ENCODE measurements at places on chromosomes 1 and 21.

GRCh38 chr1:159261721-159262494, 40.2 kb upstream of the FCER1A start:
- H3K27ac ChIP-seq, result no peak overlapping the region
- no peak overlapping the region for H3K4me3 ChIP-seq
- no peaks in the 10 kb centered on the region for H3K4me1 ChIP-seq

GRCh38 chr1:200862713-200863415, 9.9 kb upstream of the GPR25 start:
- peak overlapping the region; percentile 82 for H3K27ac ChIP-seq
- peak overlapping the region; percentile 53 for H3K4me3 ChIP-seq
- H3K27me3 ChIP-seq, result no peaks in the 10 kb centered on the region
- peak; percentile 24 for DNase-seq
- H3K36me3 ChIP-seq, result peaks cover 3% of the 10 kb centered on the region
- peaks cover 25% of the 10 kb centered on the region for H3K4me1 ChIP-seq

DNA sequence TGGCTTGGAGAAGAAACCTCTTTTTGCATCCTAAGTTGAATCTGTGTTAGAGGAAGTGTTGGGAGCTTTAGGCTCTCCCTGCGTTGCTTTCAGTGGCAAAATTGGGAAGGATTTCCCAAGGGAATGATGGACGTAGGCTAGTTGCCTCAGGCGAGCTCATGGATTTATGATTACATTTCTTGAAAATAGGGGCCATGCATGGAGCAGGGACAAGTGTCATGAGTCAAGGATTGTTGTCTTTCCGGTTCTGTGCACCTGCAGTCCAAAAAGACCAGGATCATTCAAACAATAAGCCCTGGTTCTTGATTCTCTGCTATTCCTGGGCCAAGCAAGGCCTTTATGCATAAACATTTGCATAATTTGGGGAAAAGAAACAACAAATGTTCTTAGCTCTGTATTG, 7.1 kb downstream of the MAN1C1 start:
- no peaks in the 10 kb centered on the region for H3K36me3 ChIP-seq
- H3K4me1 ChIP-seq, result peaks cover 52% of the 10 kb centered on the region
- H3K27ac ChIP-seq, result peak overlapping the region; percentile 4

DNA sequence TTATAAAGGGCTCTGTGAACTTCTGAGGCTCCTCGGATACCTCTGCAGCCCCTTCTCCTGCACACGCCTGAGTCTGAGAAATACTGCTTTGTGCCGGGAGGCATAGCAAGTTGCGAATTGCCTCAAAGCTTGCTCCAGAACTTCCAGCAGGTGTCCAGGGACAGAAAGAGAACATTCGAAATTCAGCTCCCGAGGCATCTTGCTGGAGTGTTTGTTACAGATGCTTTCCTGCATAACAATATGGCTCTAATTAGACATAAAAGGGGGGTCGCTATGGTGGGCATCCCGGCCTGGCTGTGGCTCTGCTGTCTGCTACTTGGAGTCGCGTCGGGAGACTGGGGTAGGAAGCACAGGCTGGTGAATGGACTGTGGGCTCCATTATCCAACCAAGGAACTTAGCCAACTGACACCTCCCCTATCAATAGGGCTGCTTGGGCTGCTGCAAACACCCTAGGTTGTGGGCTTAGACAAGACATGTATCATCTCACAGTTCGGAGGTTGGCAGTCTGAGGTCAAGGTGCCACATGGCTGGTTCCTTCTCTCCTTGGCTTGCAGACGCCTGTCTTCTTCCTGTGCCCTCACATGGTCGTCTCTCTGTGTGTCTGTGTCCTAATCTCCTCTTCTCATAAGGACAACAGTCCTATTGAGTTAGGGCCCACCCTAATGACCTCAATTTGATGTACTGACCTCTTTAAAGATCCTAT, 607.0 kb downstream of the NPHP4 start:
- peaks cover 29% of the 10 kb centered on the region for H3K4me1 ChIP-seq
- no peaks in the 10 kb centered on the region for H3K27me3 ChIP-seq
- DNase-seq, result peak; percentile 18
- H3K36me3 ChIP-seq, result peaks cover 5% of the 10 kb centered on the region
- H3K4me3 ChIP-seq, result no peak overlapping the region
- H3K27ac ChIP-seq, result no peak overlapping the region

DNA sequence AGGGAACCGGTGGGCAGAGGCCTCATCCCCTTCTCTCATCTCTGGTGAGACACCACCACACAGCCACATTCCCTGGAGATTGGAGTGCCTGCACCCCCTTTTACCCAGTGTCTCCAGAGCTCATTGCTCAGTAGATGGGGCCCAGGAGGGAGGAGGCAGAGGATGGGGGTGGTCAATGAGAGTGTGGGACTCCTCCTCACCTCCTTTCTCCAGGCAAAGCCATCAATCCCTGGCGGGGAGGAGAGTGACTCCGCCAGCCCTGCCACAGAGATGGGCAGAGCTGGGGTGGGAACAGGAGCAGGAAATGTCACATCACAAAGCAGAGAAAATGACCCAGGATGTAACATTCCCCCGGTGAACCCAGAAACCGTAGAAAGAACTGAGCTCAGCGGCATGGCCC, 117.2 kb downstream of the MATN1 start:
- H3K27me3 ChIP-seq, result peaks cover 100% of the 10 kb centered on the region
- no peaks in the 10 kb centered on the region for H3K36me3 ChIP-seq
- no peak for DNase-seq
- no peak overlapping the region for H3K27ac ChIP-seq
- H3K4me3 ChIP-seq, result no peak overlapping the region

- peak overlapping the region; percentile 78 for H3K4me3 ChIP-seq
- no peak overlapping the region for H3K27ac ChIP-seq
- peaks cover 2% of the 10 kb centered on the region for H3K36me3 ChIP-seq
- peaks cover 80% of the 10 kb centered on the region for H3K27me3 ChIP-seq
- peaks cover 20% of the 10 kb centered on the region for H3K4me1 ChIP-seq
These were observed 492 bp downstream of the HLX start for GRCh38 chr1:220879509-220880361.

DNA sequence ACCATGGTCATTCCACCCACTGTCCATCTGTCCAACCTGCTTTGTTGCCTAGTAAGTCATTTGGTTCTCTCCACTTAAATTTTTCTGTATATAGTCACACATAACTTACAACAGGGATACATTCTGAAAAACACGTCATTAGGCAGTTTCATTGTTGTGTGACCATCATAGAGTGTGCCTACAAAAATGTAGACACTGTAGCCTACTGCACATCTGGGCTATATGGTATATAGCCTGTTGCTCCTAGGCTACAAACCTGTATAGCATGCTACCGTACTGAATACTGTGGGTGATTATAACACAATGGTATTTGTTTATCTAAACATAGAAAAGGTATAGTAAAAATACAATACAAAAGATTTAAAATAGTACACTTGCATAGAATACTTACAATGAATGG, 10.0 kb upstream of the NPL start:
- DNase-seq, result no peak
- H3K27ac ChIP-seq, result no peak overlapping the region
- peaks cover 4% of the 10 kb centered on the region for H3K27me3 ChIP-seq
- no peaks in the 10 kb centered on the region for H3K36me3 ChIP-seq
- H3K4me3 ChIP-seq, result no peak overlapping the region

DNA sequence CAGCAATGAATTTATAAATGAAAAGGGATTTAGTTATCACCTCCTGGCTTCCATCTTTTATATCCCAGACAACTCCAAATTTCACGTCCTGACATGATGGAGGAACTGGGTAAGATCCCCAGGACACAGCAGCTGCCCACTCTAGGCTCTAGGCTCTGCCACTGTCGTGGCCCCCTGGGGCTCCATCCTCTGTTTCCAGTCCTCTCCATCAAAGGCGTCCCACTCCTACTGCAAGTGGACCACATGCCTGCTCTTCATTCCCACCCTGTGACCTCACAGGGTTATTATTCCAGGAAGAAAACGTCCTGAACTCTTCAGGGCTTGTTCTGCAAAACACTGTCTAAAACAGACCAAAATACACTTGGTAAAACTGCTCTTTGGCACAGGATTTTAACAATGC, 11.9 kb downstream of the URB1 start:
- H3K4me1 ChIP-seq, result peaks cover 4% of the 10 kb centered on the region
- H3K36me3 ChIP-seq, result peaks cover 33% of the 10 kb centered on the region
- no peaks in the 10 kb centered on the region for H3K27me3 ChIP-seq
- no peak overlapping the region for H3K4me3 ChIP-seq
- H3K27ac ChIP-seq, result peak overlapping the region; percentile 78

DNA sequence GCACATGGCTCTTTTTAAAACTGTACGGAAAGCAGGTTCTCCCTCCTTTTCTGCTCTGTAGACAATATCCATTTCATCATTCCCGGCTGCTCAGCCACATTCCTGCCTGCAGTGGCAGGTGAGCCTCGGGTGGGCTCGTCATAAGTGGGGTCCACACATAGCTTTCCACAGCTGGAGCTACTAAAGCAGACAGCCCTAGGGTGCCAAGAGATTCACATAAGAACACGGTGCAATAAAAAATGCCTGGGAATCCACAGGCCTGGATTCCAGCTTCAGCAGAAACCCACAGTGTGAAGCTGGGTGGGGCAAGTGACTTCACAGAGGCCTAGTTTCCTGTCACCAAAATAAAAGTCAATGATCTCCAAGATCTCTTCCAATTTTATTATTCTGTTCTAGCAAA, 96.4 kb downstream of the MIS18A start:
- H3K36me3 ChIP-seq, result no peaks in the 10 kb centered on the region
- peaks cover 47% of the 10 kb centered on the region for H3K27me3 ChIP-seq
- H3K27ac ChIP-seq, result no peak overlapping the region
- H3K4me3 ChIP-seq, result no peak overlapping the region

DNA sequence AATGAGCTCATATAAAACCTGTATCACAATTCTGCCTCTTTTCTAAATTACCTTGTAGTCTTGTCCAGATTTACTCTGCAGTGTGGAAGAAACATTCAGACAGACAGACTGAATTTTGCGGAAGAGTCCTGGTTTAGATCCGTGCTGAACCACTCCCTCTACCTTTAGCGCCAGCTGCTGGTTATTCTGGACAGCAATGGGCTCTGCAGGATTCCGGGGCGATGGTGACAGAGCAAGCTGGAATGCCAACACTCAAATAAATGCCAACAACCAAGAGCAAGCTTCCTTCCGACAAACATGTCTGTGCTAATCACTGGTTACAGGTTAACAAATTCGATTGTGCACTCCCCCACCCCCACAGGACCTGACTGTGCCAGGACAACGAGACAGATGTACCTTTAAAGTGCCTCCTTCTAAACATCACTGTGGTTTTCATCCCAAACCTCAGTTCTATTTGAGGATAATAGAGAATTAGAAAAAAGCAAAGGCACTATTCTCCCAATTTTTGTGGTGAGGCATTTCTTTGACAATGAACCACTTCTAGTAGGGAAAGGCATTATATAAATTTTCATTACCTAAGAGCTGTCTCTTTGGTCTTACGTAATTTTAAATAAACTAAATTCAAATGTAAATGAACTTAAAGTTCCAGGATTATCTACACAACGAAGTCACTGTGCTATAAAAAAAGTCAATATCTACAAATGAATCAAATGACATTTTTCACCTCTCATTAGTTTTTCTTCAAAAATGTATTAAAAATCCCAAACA, 90.4 kb downstream of the INTS7 start:
- no peaks in the 10 kb centered on the region for H3K36me3 ChIP-seq
- H3K4me3 ChIP-seq, result no peak overlapping the region
- peaks cover 2% of the 10 kb centered on the region for H3K4me1 ChIP-seq
- H3K27ac ChIP-seq, result no peak overlapping the region

GRCh38 chr1:184039126-184039525, 1.6 kb upstream of the COLGALT2 start:
- peaks cover 23% of the 10 kb centered on the region for H3K4me1 ChIP-seq
- H3K4me3 ChIP-seq, result no peak overlapping the region
- no peak overlapping the region for H3K27ac ChIP-seq

- H3K27me3 ChIP-seq, result peaks cover 38% of the 10 kb centered on the region
- no peak overlapping the region for H3K27ac ChIP-seq
- no peaks in the 10 kb centered on the region for H3K36me3 ChIP-seq
- H3K4me1 ChIP-seq, result no peaks in the 10 kb centered on the region
- H3K4me3 ChIP-seq, result no peak overlapping the region
- DNase-seq, result no peak
These were observed 323.0 kb downstream of the CAMTA1 start for GRCh38 chr1:7108251-7108650.

- H3K4me3 ChIP-seq, result no peak overlapping the region
- no peaks in the 10 kb centered on the region for H3K36me3 ChIP-seq
- H3K27me3 ChIP-seq, result peaks cover 8% of the 10 kb centered on the region
- no peaks in the 10 kb centered on the region for H3K4me1 ChIP-seq
- H3K27ac ChIP-seq, result no peak overlapping the region
These were observed 59.1 kb downstream of the RALGPS2 start for GRCh38 chr1:178784131-178784536.

GRCh38 chr1:39666772-39667171, 5.1 kb downstream of the NT5C1A start:
- H3K36me3 ChIP-seq, result peaks cover 2% of the 10 kb centered on the region
- H3K27ac ChIP-seq, result no peak overlapping the region
- H3K4me1 ChIP-seq, result no peaks in the 10 kb centered on the region
- no peak for DNase-seq

DNA sequence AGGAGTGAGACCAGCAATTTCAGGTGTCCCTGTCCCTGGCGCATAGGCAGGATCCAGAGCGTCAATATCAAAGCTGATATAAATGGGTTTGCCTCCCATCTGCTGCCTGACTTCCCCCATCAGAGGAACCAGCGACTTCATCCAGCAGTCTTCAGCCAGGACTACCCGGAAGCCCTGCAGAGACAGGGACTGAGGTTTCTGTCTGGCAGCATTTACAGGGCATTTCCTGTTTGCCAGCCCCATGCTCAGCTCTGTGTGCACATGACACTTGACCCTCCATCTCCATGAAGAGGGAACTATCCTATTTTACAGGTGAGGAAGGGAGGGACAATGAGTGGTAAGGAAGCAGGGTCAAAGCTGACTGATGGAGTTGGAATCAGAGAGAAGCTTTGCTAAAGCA, 7.2 kb downstream of the AGMAT start:
- no peak for DNase-seq
- H3K27me3 ChIP-seq, result no peaks in the 10 kb centered on the region
- peak overlapping the region; percentile 63 for H3K4me3 ChIP-seq
- H3K4me1 ChIP-seq, result peaks cover 20% of the 10 kb centered on the region
- peak overlapping the region; percentile 93 for H3K27ac ChIP-seq

- DNase-seq, result peak; percentile 65
- H3K36me3 ChIP-seq, result peaks cover 15% of the 10 kb centered on the region
- no peak overlapping the region for H3K4me3 ChIP-seq
- H3K27me3 ChIP-seq, result peaks cover 85% of the 10 kb centered on the region
- no peak overlapping the region for H3K27ac ChIP-seq
These were observed 130.3 kb upstream of the DPYD start for GRCh38 chr1:98051065-98051675.

- H3K27ac ChIP-seq, result no peak overlapping the region
- no peak for DNase-seq
- peaks cover 21% of the 10 kb centered on the region for H3K27me3 ChIP-seq
- H3K4me1 ChIP-seq, result peaks cover 35% of the 10 kb centered on the region
- no peaks in the 10 kb centered on the region for H3K36me3 ChIP-seq
These were observed 82.3 kb downstream of the SYT2 start for GRCh38 chr1:202627841-202628565.

GRCh38 chr1:203173566-203173965, 2.1 kb downstream of the MYBPH start:
- DNase-seq, result no peak
- no peak overlapping the region for H3K27ac ChIP-seq
- no peaks in the 10 kb centered on the region for H3K4me1 ChIP-seq
- H3K4me3 ChIP-seq, result no peak overlapping the region

- no peak overlapping the region for H3K27ac ChIP-seq
- H3K4me1 ChIP-seq, result no peaks in the 10 kb centered on the region
- DNase-seq, result no peak
- no peaks in the 10 kb centered on the region for H3K36me3 ChIP-seq
- no peaks in the 10 kb centered on the region for H3K27me3 ChIP-seq
These were observed 678.0 kb upstream of the ZP4 start for GRCh38 chr1:238568735-238569134.

Measured in effector memory CD8-positive, alpha-beta T cell (primary cell).